T-cell (primary cell): ENCODE measurements at places on chromosomes 2 and 18.

- no peak for DNase-seq
Measured at GRCh38 chr2:143705108-143705707, 576.0 kb downstream of the ARHGAP15 start.

- no peak for DNase-seq
Measured at GRCh38 chr2:45233301-45233700, 224.0 kb upstream of the SIX2 start.

GRCh38 chr2:1563943-1564891, 151.0 kb downstream of the TPO start:
- no peak for DNase-seq

GRCh38 chr2:31556940-31557339, 23.8 kb downstream of the SRD5A2 start:
- no peak for DNase-seq
